ENCODE measurements at places on chromosomes 11 and 22.

DNA sequence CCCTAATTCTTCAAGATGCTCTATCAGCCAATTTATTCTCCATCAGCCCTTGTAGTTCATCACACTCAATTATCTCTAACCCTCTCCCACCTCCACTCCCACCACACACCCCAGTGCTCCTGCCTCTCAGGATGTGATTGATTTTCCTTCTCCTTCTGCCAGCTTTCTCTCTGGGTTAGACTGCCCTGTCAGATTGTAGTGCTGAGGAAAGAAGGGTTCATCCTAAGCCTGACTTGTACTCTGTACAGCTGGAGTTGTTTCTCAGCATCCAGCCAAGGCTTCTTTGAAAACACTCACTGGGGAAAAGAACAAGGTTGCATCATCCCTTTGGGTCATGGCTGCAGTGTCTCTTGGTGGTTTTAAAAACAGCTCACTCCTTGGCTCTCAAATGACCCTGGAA is 61.2 kb downstream of the CECR2 start:
- DNase-seq: no peak

GRCh38 chr11:36631774-36632173 is 33.7 kb upstream of the RAG2 start:
- DNase-seq: no peak

DNA sequence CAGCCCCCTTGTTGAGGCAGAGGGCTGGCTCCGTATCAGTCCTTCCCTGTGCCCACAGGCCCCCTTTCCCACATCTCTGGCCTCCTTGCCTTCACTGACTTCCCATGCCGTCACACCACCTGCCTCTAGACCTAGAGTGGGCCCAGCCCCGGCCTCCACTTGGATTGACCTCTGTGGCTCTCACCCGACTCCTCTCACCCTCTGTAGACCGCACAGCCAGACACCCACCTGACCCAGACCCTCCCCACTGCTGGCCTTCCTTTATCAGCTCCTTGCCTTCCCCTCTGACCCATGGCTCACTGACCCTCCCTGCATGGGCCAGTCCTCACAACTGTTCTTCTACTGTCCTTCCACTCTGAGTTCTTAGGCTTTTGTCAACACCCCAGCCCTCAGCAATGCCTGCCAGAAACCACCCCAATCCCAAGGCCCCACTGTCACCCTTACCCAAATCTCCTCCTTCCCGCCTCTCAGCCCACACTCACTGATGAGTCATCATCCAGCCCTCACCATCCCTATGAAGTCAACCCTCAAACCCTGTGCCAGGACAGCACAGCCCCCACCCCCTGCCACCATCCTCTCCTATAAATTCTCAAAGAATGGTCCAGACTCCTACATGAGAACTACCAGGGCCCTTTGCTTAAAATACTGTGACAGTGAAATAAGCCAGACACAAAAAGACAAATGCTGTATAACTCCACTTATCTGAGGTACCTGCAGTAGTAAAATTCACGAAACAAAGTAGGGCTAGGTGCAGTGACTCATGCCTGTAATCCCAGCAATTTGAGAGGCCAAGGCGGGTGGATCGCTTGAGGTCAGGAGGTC is 53.4 kb downstream of the SCGB1A1 start:
- DNase-seq: no peak

DNA sequence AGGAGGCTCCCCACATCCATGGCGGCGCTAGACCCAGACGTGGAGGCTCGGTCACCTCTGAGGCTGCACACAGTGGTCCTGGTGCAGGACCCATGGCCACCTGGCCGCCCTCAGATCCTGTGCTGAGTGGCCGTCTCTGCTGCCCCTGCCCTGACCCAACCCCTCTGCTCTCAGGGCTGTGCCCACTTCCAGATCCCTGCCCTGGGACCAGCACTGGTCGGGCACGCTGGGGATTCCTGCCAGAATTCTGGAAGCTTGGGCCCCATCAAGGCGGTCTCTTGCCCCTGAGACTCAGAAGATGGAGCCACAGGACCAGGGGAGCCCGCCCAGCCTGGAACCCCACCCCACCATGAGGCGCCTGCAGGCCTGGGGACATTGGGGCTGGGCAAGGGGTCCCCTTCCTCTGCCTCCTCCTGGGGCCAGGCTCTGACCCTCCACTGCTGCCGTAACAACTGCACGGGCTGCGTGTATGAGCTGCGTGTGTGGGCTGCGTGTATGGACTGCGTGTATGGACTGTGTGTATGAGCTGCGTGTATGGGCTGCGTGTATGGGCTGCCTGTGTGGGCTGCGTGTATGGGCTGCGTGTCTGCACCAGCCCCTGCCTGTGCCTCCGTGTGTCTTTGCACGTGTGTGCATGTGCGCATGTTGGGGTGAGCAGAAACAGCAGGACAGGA is 48.7 kb downstream of the IGLL1 start:
- DNase-seq: no peak

Measured in stimulated activated CD4-positive, alpha-beta T cell treated with anti-CD3 and anti-CD28 coated beads, Interleukin-1b, Interleukin-23, amount 100 ng/mL, for 24 hours (primary cell).